Stimulated activated CD4-positive, alpha-beta T cell treated with anti-CD3 and anti-CD28 coated beads, Interleukin-15, amount 100 ng/mL, for 1 hour (primary cell): ENCODE measurements at places on chromosomes 3 and 15.

GRCh38 chr3:29697989-29698388, 417.1 kb downstream of the RBMS3 start:
- no peak for DNase-seq

- no peak for DNase-seq
Measured at GRCh38 chr3:127808197-127808596, 14.1 kb downstream of the MGLL start.

GRCh38 chr3:134371542-134372324, 2.5 kb downstream of the AMOTL2 start:
- DNase-seq, result no peak

DNA sequence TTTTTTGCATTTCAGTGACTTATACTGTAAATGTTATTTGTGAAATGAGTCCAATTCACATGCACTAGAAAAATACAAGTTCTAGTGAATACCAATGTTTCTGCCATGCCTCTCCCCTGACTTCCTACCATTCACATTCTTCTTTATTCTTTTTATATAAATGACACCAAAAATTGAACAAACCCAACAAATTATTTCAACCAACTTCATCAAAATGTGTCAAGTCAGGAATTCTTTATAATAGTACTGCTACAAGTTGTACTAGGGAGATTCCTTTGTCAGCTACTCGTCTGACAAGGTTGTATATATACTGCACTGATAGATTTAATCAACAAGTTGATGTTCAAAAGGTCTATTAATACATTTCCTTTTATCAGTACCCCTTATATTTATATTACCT, 3.0 kb downstream of the TBL1XR1 start:
- no peak for DNase-seq

GRCh38 chr3:54642147-54642546, 285.7 kb downstream of the LRTM1 start:
- DNase-seq, result no peak

GRCh38 chr3:133112666-133113065, 74.5 kb downstream of the TMEM108 start:
- no peak for DNase-seq

GRCh38 chr3:118987477-118987876, 47.2 kb downstream of the IGSF11 start:
- no peak for DNase-seq

- no peak for DNase-seq
Measured at GRCh38 chr15:101043911-101044624, 124.9 kb downstream of the LRRK1 start.

- DNase-seq, result no peak
Measured at GRCh38 chr3:172044833-172045585, 5.6 kb downstream of the FNDC3B start.

DNA sequence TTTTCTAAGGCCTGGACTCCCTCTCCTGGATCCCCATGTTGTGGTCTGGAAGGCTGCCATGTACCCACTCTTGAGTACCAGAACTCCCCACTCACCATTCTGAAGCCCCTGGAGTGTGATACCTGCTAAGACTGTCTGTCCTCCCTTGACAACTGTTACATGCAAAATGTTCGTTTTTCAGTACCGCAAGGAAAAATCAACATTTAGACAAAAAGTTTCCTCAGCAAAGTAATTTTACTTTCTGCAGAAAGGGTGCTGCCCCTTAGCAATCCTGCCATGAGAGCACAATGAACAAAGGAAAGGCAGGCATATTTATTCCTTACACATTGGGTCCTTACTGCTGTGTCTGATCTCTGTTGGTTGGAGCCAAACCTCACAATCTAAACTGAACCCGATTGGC, 7.0 kb upstream of the GK5 start:
- no peak for DNase-seq

GRCh38 chr15:83943849-83944404, 290.0 kb downstream of the ADAMTSL3 start:
- no peak for DNase-seq

DNA sequence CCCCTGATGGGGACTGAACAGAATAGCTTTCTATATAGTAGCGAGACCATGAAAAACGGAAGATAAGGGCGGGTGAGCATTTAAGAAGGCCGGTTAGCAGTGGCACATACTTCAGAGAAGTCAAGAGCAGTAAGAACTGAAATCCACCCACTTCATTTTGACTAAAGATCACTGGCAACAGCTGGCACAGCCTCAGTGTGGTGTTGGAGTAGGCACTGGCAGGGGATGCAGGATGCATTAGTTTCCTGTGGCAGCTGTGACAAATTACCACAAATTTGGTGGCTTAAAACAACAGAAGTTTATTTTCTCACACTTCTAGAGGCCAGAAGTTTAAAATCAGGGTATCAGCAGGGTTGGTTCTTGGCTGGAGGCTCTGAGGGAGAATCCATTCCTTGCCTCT, 176.5 kb downstream of the ADAMTSL3 start:
- DNase-seq, result no peak

DNA sequence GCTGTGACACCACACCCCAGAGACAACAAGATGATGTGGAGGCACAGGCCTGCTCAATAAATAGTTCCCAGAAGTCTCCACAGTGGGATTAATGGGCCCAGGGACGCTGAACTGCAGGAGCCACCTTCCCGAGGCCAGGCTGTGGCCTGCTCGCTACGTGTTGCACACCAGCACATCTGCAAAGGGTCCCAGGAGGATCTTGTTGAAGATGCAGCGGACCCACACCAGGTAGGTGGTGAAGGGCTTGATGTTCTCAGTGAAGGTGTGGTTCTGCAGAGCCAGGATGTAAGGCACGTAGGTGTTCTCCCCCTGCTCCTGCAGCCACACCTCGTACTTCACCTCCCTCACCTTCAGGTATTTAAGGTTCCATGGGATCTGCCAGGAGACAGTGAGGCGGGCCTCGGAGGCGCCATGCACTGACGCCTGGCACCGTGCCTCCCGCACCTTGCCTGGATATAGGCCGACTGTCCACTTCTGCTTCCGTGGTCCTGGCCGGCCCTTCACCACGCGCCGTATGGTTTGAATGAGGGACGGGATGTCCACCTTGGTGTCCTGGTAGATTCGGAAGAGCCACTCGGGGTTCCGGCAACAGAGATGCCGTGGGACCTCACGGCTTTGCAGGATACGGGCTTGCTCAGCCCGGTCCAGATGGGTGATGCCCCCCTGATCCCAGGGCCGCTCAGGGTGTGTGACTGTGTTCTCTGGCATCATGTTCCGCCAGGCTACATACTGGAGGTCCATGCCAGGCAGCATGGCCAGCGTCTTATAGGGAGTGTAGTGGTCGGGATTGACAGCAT, 26.1 kb downstream of the POMGNT2 start:
- DNase-seq, result no peak

DNA sequence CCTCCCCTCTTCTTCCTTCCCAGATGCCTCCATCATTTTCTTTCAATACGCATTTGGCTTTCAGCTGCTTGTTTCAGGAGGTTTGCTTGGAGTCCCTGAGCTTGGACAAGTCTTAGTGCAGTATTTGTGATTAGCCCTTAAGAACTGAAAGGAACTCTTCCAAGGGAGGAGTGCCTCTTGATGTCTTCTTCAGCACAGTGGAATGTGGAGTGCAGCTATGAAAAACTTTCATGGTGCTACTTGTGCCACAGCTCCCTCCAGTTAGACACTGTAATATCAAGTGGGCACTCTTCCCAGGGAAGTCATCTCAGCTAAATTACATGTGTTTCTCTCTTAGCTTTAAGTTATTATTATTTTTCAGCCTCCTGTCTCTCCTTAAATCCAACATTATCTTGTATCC, 173.1 kb downstream of the NECTIN3 start:
- no peak for DNase-seq

GRCh38 chr3:18079739-18080138, 337.3 kb upstream of the TBC1D5 start:
- no peak for DNase-seq

GRCh38 chr15:55526559-55527036, 18.6 kb upstream of the DNAAF4 start:
- DNase-seq, result no peak

DNA sequence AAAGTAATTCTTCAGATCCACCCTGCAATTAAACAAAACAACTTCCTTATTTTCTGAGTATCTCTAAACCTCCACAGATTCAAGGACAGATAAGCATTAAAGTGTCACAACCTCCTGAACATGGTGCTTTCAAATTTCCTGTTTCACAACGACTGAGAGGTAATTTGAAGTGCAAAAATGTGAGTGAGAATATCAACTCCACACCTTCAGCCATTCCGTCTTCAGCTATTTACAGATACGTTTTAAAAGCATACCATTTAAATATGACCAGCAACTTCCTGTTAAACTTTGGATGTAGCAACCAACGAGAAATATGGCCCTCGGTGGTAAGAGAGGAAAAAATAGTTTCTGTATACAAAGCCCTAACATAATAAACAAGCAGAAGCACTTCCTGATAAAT, 32.1 kb upstream of the PCSK6 start:
- DNase-seq, result no peak

DNA sequence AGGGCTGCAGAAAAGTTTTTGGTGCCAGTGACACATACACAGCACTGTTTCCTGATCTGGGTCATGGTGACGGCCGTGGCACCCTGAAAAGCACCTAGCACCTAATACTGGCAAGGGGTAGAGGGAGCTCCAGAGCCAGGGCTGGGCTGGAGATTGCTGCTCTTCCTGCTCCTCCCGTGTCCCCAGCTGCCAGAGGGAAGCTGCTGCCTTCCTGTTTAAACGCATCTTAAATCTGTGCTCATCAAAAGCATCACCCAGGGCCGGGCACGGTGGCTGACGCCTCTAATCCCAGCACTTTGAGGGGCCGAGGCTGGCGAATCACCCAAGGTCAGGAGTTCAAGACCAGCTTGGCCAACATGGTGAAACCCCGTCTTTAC, 156.7 kb upstream of the MEF2A start:
- DNase-seq, result no peak

DNA sequence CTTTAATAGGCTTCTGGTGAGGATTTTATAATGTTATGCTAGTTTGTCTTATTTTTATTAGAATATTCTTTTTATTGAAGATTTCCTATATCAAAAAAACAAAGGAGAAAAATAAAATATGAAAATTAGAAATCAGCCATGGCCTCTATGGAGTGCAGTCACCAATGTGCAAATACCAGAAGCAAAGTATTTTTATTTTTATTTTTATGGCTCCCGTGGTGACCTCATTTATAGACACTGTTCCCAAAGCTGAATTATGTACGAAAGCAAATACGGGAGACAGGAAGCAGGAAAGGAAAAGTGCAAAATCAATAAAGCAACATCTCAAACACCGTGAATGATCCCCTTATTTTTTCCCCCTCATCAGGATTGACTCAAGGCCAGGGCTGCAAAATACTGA, 35.1 kb downstream of the DAZL start:
- DNase-seq, result no peak

DNA sequence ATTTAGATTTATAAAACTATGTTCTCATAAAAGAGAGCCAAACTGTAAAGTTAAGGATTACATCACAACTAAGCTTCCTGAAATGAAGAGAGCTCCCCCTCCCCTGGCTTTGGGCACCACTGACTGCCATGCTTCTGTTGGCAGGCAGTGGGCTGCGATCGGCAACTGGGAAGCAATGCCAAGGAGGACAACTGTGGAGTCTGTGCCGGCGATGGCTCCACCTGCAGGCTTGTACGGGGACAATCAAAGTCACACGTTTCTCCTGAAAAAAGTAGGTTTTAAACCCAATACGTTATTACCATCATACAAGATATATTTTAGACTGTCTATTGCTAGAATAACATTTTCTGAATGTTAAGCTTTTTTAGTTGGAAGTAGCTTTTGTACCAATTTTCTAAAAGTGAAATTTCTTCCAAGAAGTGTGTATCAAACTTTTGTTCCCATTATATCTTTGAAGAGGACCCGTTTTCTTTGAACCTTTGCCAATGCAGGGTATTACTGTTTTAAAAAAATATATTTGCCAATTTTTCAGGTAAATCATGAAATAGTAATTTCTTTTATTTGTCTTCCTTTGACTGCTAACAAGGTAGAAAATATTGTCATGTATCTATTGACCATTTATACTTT, 184.1 kb downstream of the ADAMTSL3 start:
- DNase-seq, result no peak

- DNase-seq, result no peak
Measured at GRCh38 chr15:77473328-77473727, 52.6 kb downstream of the HMG20A start.

DNA sequence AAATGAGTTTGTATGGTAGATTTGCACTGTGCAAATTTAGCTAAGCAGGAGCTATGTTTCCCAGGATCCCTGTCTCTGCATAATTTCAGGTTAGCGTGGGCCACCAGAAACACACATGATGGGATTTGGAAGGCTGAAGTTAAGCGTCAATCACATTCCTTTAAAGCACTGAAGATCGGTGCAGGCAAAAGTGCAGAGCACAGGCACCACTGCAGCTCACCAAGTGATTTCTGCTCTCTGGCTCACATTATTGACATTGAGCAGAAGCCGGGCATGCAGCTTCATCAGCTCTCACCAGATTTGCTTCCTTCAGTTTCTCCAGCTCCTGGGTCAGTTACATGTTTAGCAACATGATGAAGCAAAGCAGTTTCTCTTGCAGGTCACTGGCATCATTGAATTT, 256.4 kb upstream of the TGFBR2 start:
- DNase-seq, result no peak

- DNase-seq, result no peak
Measured at GRCh38 chr3:126692858-126693257, 11.2 kb upstream of the CHCHD6 start.

- no peak for DNase-seq
Measured at GRCh38 chr15:94970802-94971201, 739.4 kb downstream of the MCTP2 start.

DNA sequence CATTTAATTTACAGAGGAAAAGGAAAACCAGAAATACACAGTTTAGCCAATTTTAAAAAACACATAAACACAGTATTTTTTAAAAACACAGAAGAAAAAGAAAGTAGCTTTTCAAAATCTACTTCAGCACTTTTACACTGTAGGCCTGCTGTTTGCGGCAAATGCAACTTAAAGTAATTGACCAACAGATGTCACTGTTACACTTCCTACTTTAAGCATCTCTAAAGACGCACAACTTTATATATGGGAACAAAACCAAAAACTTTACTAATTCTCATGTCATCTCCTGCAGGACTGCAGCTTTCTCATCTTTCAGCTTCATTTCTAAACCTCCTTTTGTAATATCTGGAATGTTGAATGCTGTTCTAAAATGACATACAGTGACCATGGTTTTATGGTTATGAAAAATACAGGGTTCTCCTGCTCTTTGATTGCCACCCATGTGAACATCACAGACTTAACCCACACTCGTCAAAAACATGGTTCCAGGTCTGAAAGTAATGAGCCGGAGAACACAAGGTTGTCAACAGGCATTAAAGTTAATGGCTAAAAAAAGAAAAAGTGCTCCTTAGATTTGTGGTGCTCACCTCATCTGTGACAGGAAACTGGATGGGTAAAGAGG, 107.9 kb downstream of the FMN1 start:
- no peak for DNase-seq

GRCh38 chr3:45567730-45568172, 26.8 kb upstream of the LIMD1 start:
- DNase-seq, result no peak

- DNase-seq, result no peak
Measured at GRCh38 chr3:24401090-24401810, 93.4 kb downstream of the THRB start.
